ENCODE measurements at places on chromosomes 2 and 18.

DNA sequence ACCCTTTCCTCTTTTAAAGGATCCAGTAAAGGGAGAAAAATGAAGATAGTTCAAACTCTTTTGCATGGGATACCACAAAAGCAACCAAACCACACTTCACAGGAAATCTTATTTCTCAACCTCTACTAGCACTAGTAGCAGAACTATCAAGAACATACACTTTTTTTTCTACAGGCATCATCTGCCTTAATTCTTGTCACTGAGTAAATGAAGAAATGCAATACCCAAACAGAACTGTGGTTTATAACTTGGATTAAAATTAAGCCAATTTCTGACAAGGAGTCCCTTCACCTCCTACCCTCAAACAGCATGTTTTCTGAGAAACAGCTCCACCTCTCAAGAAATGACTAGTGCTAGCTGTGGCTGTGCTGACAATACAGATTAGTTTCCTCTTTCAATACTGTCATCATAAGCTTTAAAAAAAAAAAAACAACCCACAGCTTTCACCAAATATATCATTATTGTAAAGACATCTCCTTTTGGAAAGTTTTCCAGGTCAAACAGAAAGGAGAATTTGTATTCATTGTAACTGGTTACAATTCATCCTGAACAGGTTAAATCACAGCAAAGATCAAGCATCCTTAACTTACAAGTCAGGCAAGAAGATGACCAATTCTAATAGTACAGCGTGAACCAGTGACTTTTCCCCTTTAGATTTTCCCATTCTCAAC lies 44.4 kb downstream of the PTPN2 start:
- DNase-seq, result peak; percentile 83

- no peak for DNase-seq
Measured at GRCh38 chr2:73999881-74000597, 15.3 kb downstream of the TET3 start.

DNA sequence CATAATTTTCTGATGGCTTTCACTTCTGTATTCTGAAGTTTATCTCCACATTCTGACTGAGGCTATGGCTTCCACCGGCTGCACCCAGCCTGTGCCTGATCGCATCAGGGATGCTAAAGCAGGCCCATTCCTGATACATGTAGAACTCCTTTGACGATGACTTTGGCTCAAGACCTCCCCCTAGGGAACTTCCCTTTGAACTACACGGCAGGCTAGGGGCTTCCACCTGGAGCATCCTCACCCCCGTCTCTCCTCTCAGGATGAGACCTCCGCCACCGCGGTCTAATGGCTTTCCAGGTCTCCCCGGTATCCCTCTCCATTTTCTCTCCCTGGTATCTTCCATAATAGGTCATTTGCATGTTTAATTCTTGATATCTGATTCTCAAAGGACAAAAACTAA lies 214.9 kb upstream of the CHST9 start:
- DNase-seq, result no peak

GRCh38 chr2:68093634-68094033 lies 30.8 kb upstream of the C1D start:
- DNase-seq, result no peak

DNA sequence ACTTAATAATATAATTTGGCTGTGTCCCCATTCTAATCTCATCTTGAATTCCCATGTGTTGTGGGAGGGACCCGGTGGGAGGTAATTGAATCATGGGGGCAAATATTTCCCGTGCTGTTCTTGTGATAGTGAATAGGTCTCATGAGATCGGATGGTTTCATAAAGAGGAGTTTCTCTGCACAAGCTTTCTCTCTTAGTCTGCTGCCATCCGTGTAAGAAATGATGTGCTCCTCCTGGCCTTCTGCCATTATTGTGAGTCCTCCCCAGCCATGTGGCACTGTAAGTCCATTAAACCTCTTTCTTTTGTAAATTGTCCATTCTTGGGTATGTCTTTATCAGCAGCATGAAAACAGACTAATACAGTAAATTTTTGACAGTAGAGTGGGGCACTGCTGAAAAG lies 102.5 kb upstream of the LTBP1 start:
- no peak for DNase-seq

DNA sequence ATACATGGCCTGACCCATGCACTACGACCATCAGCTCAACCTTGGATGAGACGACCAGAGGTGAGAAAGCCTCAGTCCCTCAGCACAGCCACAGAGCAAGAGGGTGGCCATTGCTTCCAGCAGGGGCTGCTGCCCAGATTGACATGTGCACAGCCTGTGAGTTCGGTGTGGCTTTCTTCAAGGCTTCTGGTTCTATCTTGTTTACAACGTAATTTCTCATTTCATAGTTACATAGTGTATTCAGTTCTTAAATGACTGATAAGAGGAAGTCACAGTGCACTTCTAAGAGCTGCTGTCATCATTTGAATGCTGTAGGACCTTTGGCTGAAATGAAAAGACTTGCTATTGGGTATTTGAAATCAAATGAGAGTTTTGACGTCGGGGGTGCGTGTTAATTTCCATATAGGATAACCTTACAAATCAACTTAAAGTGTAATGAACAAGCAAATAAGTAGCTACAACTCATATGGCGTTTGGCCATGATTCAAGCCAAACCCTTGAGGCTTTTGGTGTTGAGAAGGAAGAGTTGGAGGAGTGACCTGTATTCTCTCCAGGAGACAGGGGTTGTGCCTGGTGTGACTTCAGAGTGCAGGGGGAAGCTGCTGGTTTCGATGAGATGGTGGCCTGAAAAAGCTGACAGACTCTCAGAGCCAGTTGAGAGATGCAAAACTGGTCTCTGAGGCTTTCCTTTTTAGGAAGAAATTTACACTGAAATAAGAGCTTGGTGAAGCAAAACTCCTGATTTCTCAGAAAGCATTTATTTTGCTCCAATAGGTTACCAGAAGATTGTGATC lies 51.0 kb downstream of the TSHZ1 start:
- DNase-seq, result peak; percentile 23

DNA sequence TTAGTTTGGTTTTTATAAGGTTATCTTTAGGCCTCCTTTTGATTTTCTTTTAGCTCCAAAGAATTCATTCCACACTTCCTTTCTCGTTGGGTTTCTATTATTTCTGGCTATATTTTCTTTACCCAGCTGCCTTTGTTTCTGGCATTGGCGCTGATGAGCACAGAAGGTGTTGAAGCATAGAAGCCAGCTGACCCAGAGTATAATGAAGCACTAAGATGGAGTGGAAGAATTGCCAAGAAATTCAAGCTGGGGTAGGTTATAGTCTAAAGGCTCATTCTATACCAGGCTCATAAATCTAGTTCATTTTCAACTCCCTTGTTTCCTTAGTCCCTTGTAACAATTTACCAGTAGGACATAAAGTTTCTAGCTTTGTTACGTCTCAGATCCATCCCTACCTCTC lies 169.5 kb downstream of the HRH4 start:
- DNase-seq, result no peak

DNA sequence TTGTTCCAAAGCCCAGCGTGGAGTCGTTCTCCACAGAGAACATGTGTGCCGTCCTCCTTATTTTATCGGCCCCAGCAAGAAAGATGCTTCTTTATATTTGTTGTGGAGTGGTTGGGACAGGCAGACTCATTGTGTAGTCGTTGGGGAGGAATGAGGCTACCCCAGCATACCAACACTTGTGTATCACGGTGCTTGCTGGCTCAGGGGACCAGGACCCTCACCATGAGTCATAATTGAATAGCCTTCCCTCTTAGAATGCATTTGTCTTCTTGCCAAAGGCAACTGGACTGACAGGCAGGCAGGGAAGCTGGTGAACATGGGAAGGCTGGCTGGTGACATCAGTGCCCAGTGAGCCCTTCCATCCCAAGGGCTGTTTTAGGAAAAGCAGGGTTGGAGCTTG lies 4.7 kb downstream of the CAPN10 start:
- DNase-seq, result no peak

- DNase-seq, result no peak
Measured at GRCh38 chr2:68352651-68353391, 12.3 kb upstream of the PLEK start.

- DNase-seq, result no peak
Measured at GRCh38 chr2:109454304-109454703, 159.5 kb downstream of the SEPTIN10 start.

GRCh38 chr2:390959-391358 lies 103.1 kb upstream of the ALKAL2 start:
- no peak for DNase-seq

GRCh38 chr2:35933031-35933430 lies 422.5 kb upstream of the CRIM1 start:
- DNase-seq, result no peak

- DNase-seq, result no peak
Measured at GRCh38 chr2:23589739-23590138, 204.8 kb downstream of the KLHL29 start.

- peak; percentile 41 for DNase-seq
Measured at GRCh38 chr2:98445177-98445682, 572 bp downstream of the INPP4A start.

DNA sequence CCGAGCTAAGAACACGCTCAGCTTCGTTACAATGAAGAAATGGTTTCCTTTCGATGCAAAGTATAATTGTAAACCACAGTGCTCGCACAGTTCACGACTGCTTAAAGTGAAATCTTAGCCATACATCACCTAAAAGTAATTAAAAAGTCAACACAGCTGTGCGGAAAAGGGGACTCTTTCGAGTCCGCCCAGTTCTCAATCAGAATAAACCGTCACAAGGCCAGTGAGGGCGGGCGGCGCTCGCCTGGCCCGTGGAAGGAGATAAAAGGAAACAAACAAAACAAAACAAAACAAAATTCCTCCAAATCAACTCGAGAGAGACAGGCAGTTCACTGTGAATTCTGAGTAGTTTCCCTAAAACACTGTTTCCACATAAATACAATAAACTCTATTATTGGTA lies 200.9 kb downstream of the TWIST2 start:
- no peak for DNase-seq

GRCh38 chr18:48580782-48581181 lies 42.0 kb downstream of the CTIF start:
- DNase-seq, result no peak

- no peak for DNase-seq
Measured at GRCh38 chr2:216339456-216340279, 32.6 kb downstream of the MARCHF4 start.

GRCh38 chr2:187655001-187655400 lies 100.8 kb upstream of the TFPI start:
- DNase-seq, result no peak

DNA sequence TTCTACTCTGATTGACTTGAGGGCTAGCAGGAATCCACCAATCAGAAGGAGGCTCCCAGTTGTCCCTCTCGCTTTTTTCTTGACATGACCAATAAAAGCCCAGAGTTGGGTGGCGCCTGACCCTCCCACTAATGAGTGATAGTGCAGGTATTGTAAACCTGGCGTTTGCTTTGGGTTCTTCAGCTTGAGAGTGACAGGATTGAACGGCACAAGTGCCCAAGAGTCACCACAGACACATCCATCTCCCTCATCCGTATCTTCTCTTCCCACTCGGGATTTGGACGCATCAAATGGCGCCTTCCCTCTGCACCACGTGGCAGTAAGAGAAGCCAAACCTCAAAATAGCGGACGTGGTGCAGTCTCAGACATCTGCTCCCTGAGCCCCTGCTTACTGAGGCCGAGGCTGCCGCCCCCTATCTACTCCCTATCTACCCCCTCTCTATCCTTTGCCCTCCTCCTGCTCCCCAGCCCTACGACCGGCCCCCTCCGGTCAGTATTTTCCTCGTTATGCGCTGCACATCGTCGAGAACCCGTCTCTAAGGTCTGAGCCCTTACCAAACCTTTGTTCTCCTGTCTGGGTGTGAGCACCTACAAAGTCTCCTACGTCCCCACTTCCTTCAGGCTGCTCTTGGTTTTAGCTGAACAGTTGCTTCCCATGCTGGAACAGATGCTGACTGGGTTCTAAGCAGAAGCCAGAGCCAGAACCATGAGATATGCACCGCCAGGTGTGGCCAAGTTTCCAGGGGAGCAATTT lies 881 bp upstream of the FAM161A start:
- DNase-seq, result peak; percentile 95

DNA sequence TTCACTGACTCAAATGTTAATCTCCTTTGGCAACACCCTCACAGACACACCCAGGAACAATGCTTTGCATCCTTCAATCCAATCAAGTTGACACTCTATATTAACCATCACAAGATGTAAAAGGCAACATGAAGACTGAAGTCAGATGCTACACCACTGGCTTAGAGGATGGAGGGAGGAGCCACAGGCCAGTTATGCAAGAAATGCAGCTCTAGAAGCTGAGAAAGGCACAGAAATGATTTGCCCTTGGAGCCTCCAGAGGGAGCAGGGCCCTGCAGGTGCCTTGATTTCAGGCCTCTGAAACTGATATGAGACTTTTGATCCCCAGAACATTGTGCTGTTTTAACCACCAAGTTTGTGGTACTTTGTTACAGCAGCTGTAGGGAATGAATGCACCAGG lies 276.3 kb downstream of the KCNS3 start:
- DNase-seq, result no peak

DNA sequence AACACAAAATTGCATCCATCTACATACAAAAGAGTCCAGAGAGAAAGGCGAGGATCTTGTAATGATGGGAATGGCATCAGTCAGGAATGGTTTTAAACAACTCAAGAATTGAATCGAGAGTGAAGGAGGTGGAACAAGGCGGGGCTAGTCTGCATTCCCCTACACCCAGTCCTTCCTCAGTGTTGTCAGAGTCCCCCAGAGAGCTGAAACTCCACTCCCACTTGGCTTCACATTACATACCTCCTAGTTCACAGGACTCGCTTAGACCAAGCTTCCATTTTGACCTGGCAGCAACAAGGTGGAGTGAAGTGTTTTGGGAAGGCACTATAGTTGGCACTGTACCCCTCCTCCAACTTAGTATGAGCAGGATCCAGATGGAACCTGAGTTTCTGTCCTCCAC lies 1273.5 kb upstream of the CRIM1 start:
- no peak for DNase-seq

DNA sequence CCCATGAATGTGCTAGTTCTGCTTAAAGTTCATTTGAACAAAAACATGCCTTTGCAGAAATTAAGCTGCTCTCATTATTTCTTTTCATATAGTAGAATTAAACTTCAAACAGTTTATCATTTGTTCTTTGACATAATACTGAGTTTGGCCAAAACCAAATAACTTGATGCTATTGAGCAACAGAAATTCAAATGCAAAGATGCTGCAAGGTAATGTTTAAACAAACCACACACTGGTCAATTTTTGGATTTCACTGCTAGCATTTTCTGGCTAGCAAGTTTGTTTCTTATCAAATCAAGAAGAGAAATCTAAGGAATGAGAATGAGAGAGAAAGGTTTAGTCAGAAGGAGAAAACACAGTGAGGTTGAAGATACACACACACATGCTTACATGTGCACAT lies 80.0 kb downstream of the LYPD1 start:
- DNase-seq, result no peak

DNA sequence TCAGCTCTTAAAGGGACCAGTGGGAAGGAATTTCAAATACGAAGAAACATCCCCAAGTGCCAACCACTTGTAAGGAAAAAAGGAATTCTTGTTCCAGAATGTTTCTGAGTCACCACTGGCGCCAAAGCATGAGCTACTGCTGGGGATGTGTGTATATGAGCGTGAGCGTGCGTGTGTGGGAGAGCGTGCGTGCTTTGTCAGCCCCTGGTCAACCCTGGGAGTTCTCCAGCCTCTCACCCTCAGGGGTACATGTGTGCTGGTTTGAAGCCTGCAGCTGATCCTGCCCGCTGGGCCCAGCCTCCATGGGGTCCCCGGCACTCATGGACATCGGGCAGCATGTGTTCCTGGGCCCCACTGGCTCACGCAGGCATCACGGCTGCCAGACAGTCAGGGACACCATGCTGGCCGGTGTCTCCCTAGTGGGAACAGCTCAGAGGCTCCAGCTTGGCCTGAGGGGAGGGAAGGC lies 17.1 kb downstream of the HS6ST1 start:
- no peak for DNase-seq

- DNase-seq, result no peak
Measured at GRCh38 chr2:40394597-40394996, 57.3 kb downstream of the SLC8A1 start.

Data from activated naive CD4-positive, alpha-beta T cell treated with anti-CD3 and anti-CD28 coated beads for 36 hours (primary cell).